ENCODE measurements at places on chromosomes 4 and X.

- no peak for DNase-seq
Observed at GRCh38 chr4:82780752-82781231, 17.8 kb downstream of the SCD5 start.

DNA sequence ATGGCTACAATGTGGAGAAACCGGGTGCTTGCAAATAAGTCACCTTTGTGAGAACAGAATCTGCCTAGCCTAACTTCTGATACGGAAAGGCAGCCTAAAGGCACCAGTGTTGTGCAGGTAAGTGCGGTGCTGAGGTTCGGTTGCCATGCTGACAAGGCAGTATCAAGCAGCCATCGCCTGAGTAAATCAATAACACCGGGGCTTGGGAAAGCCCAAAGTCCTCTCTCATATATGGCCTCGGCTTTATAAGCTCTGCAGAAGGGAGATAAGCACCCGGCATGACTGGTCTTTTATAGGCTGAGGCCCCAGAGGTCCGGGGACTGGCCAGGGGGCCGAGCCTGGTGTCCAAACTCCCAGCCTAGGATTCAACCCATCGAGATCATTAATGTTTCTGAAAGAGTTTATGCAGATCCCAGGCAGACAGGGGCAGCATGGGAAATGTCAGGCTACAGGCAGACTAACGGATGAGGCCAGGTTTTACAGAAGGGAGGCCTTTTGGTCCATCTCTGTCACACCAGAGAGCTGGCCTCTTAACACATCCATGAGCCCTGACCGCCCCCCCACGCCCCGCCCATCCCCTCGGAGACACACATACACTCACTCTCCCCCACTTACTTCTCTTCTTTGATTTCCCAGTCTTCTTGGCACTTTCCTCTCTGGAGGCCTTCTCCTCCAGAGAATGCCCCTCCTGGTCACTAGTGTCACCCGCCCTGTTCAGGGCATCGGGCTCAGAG lies 38.5 kb downstream of the ELF4 start:
- DNase-seq, result no peak

- DNase-seq, result peak; percentile 14
Observed at GRCh38 chr4:153079857-153080391, 124.3 kb upstream of the TRIM2 start.

DNA sequence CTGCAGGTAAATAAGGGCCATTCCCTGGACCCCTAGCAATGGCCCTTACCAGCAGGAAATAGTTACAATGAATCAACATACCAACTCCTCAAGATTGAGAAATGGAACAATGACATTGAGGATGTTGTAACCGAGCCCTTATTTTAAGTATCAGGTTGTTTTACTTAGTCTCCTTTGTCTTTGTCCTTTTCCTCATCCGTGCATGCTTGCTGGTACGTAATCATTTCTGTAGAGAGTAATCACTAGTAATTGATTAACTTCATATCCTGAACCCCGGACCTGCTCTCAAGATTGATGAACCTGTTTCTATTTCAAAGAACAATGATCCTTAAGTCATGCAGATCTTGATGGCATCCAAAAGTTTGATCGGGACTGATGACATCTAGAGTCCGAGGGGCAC lies 98.6 kb upstream of the LANCL3 start:
- no peak for DNase-seq

GRCh38 chrX:112874614-112875013 lies 34.0 kb upstream of the AMOT start:
- no peak for DNase-seq

- no peak for DNase-seq
Observed at GRCh38 chr4:25356068-25356467, 21.0 kb upstream of the ANAPC4 start.

DNA sequence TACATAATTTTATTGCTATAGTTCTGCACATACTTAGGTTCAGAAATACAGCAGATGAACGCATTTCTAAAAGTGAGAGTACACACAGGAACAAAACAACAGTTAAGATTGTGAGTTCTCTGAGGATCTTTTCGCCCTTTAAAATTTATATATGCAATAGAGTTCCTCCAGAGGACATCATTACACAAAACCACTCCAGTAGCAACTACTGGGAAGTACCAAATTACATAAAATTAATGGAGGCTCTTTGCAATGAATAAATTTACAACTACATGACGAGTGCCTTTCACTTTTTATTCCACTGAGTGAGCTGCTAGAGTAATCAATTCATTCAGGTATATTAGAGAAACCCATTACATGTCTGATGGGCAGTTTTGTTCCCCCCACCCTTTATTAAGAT lies 107.2 kb downstream of the PPP3CA start:
- DNase-seq, result no peak

DNA sequence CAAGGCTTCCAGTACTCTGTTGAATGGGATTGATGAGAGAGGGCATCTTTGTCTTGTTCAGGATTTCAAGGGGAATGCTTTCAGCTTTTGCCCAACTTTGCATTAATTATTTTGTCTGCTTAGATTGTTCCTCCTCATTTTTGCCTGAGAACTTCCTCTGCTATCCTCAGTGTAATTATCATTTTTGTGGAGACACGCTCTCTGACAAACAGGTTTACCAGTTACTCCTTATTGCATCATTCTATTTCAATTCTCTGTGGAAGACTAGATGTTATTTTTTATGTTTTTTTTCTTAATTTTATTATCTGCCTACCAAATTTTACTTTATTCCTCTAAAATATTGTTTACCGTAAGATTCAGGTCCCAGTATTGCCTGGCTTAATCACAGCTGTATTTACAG lies 349.2 kb downstream of the ADGRL3 start:
- no peak for DNase-seq
